Lower leg skin (tissue), 4 donors: ENCODE measurements at places on chromosomes 12 and 14.

- no peak for DNase-seq
These were observed 23.0 kb upstream of the RNU6-8 start for GRCh38 chr14:32226056-32226455.

DNA sequence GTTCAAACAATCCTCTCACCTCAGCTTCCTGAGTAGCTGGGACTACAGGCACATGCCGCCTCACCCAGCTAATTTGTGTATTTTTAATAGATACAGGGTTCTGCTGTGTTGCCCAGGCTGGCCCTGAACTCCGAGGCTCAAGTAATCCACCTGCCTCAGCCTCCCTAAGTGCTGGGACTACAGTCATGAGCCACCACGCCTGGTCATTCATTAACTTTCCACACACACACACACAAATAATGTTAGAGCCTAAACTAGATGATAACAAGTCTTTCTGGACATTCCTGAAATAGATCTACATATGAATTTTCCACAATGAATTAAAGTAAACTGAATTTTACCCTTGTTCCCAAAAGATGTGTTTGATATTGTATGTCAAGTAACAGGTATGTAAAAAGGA is 776.0 kb downstream of the GALC start:
- DNase-seq, result no peak

DNA sequence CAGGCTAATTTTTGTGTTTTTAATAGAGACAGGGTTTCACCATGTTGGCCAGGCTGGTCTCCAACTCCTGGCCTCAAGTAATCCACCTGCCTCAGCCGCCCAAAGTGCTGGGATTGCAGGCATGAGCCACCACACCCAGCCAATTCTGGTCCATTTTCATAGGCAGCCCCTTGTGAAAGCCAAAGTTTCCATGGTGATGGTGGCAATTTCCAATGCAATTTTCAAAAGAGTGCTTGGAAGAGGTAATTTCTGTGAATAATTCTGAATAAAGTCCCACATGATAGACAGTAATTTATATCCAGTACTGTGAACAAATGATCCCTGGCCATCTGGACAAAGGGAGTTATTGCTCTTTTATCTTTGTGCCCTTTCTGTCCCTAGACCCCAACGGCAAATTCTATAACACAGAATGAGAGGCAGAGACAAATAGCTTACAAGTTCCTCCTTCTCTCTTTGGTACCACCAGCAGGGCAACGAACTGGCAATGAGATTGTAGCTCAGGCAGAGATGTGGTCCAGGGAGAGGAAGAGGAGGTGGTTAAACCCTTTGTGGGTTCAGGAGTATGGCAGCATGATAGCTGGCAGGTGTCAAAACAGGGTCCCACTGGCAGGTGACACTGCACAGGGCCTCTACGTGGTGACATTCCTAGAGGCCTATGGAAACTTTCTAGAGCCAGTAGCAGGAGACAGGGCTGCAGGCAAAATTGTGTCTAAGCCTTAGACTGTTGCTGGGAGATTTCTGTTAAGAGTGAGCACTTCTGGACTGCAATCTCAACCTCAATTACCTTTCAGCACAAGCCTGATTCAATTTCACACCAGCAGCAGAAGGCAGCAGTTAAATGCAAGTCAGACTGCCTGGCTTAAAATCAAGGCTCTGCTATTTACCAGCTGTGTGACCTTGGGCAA is 46.5 kb downstream of the NT5DC3 start:
- DNase-seq, result no peak

GRCh38 chr14:21748869-21749303 is 75.3 kb upstream of the OR4E1 start:
- no peak for DNase-seq

- no peak for DNase-seq
These were observed 42.7 kb downstream of the SYNE2 start for GRCh38 chr14:63895510-63895909.

DNA sequence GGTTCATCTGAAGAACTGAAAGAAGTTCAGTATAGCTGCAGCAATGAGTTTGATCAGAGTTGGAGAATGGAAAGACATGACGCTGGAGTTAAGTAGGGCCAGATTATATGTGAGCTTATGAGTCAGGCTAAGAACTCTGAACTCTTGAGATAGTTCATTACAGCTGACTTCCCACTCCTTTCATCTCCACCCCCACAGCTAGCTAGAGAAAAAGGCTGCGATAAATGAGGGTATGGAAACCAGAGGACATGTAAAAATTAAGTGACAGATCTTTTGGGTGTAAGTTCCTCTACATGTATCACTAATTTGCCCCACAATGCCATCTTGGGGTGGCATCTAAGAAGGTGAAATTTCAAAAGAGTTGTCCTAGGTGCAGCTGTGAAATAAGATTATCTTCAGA is 28.6 kb downstream of the PYM1 start:
- DNase-seq, result no peak

GRCh38 chr12:57109207-57110103 is 1.7 kb downstream of the STAT6 start:
- DNase-seq, result no peak

DNA sequence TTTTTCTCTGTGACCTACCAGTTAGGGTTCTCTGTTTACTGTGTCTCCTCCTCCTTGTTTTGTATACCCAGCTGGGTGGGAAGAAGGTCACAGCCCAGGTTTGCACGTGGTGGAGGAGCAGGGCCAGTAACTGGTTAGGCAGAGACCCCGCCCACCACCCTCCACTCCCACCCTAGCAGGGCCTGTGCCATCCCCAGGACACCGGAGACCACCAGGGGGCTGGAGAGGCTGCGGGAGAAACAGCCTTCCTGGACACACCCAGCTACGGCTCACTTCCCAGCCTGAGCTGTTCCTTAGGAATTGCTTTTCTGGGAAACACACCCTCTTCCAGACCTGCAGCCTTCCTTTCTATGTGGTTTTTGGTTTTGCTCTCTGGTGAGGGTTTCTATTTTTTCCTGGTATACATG is 21.1 kb downstream of the BDKRB2 start:
- no peak for DNase-seq

GRCh38 chr14:75871181-75871880 is 110.5 kb downstream of the TGFB3 start:
- DNase-seq, result no peak

DNA sequence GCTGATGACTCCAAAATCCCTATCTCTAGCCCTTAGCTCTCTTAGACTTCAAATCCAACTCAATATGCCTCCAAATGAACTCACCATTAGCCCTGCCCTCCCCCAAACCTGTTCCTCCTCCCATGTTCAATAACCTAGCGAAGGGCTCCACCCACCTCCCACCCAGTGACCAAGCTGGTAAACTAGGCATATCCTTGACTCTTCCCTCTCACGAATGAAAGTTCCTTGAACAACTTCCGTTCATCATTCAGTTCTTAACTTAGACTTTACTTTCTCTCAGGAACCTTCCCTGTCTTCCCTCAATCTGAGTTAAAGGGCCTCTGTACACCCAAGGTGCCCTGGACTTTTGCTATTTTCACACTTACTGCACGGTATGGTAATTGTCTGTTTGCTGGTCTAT is 1.9 kb upstream of the KLHDC1 start:
- no peak for DNase-seq

- no peak for DNase-seq
These were observed 109.7 kb downstream of the ZNF664 start for GRCh38 chr12:124082687-124083086.

GRCh38 chr12:12786351-12786705 is 869 bp downstream of the APOLD1 start:
- DNase-seq, result no peak

DNA sequence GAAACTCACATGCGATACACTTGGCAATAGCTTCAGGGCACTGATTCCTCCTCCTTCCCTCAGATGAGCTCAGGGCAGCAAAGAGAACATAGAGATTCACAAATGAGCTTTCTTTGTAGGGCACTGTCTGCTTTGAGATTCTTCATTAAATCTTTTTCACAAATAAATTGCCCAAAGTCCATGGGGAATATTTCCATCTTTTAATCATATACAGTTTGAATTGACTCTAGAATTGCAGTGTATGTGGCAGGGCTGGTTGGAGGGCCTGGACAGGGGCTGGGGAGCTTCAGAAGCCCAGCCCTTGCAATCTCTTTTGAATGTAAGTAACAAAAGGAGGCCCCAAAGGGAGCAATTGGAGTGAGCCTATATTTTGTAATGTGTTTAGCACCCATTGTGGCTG is 197.5 kb downstream of the NOVA1 start:
- DNase-seq, result no peak

GRCh38 chr14:30355431-30355913 is 203.5 kb upstream of the G2E3 start:
- DNase-seq, result no peak

GRCh38 chr12:1471224-1471623 is 123.2 kb downstream of the FBXL14 start:
- no peak for DNase-seq

DNA sequence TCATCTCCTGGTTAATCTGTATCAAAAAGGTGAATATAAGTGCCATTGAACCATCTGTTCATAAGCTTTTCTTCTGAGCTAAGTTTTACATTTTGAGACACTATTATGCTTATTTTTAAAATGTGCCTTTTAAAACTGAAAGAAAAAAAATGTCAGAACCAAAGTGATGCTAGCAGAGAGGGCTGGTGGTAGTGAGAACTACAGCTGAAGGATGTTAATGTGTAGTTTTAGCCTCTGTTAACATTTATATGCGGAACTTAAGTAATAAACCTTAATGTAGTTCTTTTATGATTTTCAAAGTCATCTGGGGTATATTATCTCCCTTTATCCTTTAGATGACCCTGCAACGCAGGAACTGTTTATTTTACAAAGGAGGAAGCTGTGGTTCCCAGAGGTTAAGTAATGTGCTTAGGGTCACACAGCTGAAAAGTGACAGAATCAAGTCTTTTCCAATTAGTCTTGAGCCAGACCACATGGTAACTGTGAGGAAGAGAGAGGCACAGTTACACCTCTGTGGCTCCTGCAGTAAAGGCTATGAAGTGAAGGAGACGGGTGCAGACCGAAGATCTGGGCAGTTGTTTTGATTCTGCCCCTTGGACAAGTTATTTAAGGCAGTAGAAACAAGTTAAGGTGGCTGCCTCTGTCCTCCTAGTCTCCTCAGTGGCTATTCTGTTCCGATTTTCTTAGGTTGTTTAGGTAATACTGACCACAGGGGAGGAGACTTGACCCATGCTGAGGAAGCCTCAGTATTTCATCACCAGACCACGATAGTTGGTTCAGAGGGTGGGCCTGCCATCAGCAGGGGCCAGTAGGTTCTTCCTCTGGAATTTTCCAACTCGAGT is 23.9 kb downstream of the GNG2 start:
- DNase-seq, result no peak

DNA sequence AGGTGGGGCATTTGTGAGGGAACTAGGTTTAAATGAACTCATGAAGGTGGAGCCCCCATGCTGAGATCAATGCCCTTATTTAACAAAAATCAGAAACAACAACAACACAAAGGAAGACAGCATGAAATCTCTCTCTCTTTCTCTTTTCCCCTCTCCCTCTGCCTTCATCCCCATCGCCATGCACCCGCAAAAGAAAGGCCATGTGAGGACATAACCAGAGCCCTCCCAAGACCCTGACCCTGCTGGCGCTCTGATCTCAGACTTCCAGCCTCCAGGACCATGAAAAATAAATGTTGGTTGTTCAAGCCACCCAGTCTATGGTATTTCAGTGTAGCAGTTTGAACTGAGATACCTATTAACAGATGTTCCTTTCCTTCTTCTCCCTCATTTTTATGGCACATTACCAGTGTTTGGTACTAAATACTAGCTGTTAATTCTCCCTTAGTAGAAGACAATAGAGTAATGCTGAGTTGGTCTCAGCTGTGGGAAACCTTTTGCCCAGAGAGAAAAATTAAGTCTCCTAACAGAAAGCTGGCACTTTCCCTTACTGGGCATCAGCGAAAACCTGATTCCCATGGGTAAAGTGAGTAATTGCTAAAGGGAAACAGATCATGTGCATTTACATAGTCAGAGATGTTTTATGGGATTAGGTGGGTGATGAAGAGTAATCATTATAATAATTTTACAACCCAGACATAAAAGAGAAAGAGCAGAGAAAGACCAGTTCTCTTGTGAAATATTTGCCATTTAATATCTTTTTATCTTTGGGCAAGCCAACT is 264.0 kb upstream of the PLEKHG7 start:
- DNase-seq, result no peak

GRCh38 chr14:96121660-96122395 is 82.7 kb downstream of the C14orf132 start:
- DNase-seq, result no peak

DNA sequence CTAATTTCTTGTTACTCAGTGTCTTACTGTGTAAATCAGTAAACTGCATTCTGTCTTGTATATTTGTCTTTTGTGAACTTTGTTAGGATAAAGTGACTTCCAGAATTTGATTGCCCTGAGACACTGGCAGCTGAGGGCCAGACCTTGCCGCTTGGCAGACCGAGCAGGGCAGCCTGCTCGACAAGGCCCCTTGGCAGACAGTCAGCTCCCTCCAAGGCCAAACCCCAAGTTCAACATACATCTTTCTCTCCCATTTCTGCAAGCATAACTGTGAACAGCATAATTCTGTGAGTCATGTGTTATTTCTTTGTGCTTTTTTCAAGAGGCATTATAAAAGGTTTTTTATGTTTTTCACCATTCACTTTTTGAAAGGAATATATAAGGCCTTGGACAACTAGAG is 39.2 kb upstream of the BMAL2 start:
- no peak for DNase-seq

DNA sequence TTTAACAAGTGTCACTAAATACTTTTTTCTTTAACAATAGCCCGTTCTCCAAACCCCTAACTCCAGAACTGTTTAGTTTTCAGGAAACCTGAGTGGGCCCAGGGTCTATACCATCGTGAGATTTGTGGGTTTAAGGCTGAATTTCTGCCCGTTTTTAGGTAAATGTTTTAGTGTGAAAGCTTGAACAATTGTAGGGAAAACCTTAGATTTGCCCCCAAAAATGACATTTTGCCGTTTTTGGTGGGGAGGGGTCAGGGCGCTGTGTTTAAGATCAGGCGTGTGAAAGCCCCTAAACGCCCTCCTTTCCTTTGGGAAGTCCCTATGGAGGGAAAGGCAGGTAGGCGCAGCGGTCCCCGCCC is 320 bp upstream of the PRPF39 start:
- no peak for DNase-seq

GRCh38 chr14:59103396-59103795 is 85.1 kb upstream of the DAAM1 start:
- DNase-seq, result no peak

DNA sequence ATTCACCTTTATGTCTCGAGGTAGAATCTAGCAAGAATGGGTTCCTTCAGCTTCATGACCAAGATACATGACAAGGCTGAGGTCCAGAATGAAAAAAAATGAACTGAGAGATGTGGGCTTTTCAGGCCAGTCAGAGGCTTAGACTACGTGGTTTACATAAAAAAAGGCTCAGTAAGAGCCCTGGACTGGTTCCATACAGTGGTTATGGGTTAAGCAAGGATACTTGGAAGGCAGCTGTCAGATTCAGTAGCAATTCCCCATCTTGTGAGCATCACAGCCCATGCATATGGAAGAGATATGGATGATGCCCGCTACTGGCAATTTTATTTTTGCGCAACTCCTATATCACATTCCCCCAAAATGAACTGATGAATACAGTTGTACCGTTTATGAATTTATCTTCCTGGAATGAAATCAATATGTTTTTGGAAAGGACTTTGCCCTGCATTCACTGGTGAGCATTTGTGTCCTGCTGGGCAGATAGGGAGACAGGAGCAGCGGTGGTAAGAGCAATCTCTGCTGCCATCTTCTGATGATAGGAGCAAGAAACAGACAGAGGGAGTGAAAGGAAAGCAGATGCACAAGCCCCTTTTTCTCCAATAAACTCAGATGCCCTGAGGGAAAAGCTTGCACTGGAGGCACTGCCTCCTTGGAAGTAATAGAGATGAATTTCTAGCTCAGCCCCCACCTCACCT is 280.4 kb downstream of the GALC start:
- DNase-seq, result no peak
